ENCODE measurements at places on chromosomes 2 and 18. TPM values are rescaled to one million over a fixed set of nuclear protein-coding genes. Genes with fewer than 3 reads are reported as not detected.

GRCh38 chr2:8327371-8328100 is 354.3 kb upstream of the ID2 start:
- DNase-seq = no peak

- no peak for DNase-seq
These were observed 14.1 kb downstream of the DCTN1 start for GRCh38 chr2:74366036-74366435.

DNA sequence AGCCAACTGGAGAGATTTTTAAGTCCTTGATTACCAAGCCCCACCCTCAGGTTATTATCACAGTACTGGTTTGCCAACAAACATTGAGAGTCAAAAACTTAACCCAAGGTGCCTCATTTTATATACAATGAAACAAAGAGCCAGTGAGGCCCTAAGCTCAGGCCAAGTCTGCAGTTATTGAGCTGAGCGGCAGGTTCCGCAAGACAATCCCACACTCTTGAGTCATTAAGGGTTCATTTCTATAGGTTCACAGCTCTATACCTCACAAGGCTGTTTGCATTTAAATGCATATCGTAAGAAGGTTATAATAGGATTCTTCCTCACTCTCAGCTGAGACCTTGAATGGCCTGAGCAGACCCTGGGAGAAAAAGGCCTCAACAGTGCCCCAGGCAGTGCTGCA is 268.4 kb upstream of the RGPD4 start:
- DNase-seq = no peak

DNA sequence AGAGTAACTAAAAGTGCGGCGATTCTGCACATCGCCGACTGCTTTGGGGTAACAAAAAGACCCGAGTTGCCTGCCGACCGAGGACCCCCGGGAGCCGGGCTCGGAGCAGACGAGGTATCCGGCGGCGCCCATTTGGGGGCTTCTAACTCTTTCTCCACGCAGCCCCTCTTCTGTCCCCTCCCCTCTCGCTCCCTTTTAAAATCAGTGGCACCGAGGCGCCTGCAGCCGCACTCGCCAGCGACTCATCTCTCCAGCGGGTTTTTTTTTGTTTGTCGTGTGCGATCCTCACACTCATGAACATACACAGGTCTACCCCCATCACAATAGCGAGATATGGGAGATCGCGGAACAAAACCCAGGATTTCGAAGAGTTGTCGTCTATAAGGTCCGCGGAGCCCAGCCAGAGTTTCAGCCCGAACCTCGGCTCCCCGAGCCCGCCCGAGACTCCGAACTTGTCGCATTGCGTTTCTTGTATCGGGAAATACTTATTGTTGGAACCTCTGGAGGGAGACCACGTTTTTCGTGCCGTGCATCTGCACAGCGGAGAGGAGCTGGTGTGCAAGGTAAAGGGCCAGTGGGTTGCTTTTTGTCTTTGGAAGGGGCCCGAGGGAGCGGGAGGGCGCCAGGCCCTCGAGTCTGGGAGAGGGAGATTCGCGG is 1.4 kb downstream of the TRIB2 start:
- peak; percentile 27 for DNase-seq

GRCh38 chr2:154620471-154620870 is 78.0 kb upstream of the KCNJ3 start:
- no peak for DNase-seq

DNA sequence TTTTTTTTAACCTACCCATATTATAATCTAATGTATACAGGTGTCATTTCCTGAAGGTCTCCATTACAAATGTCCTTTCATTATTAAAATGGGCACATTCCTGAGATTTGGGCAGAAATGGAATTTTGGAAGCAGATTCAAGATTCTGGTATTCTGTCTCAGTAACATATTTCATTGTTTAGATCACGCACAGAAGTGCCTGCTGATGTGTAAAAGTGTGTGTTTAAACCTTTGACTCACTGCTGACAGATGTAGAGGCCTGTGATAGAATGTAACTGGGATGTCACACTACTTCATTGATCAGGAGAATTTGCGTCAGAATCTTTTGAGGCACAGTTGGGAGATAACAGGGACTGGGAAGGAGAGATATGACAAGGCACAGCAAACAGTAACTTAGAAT is 276.8 kb upstream of the EPAS1 start:
- no peak for DNase-seq

GRCh38 chr2:42170619-42171395 is 1.7 kb downstream of the EML4 start:
- DNase-seq = no peak

DNA sequence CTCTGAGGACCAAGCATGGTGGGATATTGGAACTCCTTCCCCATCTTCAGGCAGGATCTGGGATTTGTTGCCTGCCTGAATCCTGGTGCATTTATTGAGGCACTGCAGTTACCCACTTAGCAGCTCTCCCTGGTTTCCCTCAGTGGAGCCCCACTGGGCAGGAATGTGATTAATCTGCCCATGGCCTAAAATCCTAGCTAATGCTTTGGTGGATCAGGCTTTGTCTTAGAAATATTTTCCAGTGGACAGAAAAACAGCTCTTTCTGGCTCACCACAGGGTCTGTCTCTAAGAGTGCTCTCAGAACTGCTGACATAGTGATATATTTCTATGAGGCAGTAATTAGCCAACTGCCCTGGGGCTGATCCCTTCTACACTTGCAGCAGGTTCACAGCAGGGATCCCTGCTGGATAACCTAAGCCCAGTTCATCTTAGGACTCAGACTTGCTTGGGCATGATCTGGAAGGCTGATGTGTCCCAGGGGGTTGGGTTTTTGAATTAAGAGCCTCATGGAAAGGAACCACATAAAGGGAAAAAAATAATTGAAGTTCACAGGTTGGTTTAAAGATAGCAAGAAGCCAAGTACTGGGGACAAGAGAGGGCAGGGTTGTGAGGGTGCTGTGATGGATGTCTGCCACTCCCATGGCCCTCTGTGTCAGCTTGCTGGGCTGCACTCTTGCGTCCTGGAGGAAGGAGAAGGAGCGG is 44.3 kb upstream of the ZDBF2 start:
- DNase-seq = no peak

GRCh38 chr2:105446501-105446900 is 47.6 kb upstream of the FHL2 start:
- DNase-seq = no peak

GRCh38 chr18:46767217-46767616 is 10.4 kb upstream of the ST8SIA5 start:
- DNase-seq = no peak

GRCh38 chr2:46493241-46493970 is 14.0 kb downstream of the TMEM247 start:
- DNase-seq = no peak

DNA sequence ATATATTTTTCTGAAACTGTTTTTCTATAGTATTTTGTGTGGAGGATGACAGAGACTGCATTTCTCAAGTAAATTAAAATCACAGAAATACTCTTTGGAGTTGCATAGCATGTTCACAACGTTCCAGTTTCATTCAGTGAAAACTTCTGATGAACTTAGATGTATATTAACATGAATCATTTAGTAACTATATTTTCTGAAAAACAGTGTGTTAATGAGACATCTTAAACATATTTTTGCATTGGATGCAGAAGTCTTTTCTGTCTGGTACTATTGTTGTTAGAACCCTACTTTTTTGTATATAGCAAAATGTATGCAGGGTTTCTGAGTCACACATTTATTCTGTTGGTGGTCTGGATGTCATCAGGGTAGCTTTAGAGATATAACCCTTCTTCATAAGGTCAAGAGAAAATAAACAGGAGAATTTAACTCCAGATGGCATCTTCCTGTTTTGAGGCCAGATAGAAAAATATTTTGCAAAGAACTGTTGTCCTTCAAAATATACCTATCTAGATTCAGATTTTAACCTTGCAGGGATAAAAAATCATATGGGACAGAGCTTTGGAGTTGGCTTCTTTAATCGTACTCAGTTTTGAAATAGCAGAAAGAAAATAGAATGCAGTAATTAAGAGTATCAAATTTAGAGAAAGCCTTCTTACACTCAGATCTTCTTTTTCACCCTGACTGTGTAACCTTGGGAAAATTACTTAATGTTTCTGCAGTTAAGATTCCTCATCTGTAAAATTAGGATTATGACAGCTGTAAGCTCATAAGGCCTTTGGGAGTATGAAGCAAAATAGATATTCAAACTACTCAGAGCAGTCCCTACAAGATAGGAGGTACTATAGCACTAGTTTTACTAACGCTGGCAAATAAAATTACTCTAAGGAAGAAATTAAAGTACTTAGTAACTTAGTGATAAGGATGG is 5.3 kb downstream of the COL3A1 start:
- DNase-seq = no peak

DNA sequence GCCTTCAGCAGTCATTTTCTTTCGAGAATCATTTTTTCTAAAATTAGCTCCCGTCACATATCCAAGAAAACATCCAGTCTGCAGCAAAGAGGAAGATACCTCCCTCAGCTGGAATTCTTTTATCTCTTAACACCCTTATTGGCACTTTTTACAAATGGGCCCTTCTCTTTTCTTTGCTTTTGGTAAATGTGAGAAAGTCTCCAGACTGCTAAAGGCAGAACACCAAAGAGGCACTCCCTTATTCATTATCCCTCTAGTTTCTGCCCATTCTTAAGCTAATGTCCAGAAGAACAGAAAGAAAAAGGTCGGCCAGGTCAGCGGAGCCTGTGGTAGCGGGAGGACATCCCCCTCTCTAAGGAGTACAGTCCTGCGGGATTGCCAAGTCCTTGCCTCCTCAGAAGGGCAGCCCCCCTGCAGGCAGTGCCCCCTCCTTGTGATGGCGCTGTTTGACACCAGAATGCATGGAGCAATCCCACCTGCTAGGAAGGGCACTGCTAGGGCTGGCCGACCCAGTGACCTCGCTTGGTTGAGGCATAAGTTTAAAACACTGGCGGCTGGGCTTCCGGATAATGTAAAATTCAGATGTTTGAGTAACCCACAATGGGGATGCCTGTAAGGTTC is 34.0 kb downstream of the ST6GAL2 start:
- DNase-seq = no peak

GRCh38 chr18:52395146-52395852 is 55.3 kb downstream of the DCC start:
- DNase-seq = no peak

Gene TEX44
- not detected for polyA plus RNA-seq

Gene FANCL
- 5.4 TPM for polyA plus RNA-seq

Gene CXCR1
- polyA plus RNA-seq = 64.7 TPM

Gene M1AP
- not detected for polyA plus RNA-seq
